GOT3 (cell line): ENCODE measurements at places on chromosomes 3 and 15.

DNA sequence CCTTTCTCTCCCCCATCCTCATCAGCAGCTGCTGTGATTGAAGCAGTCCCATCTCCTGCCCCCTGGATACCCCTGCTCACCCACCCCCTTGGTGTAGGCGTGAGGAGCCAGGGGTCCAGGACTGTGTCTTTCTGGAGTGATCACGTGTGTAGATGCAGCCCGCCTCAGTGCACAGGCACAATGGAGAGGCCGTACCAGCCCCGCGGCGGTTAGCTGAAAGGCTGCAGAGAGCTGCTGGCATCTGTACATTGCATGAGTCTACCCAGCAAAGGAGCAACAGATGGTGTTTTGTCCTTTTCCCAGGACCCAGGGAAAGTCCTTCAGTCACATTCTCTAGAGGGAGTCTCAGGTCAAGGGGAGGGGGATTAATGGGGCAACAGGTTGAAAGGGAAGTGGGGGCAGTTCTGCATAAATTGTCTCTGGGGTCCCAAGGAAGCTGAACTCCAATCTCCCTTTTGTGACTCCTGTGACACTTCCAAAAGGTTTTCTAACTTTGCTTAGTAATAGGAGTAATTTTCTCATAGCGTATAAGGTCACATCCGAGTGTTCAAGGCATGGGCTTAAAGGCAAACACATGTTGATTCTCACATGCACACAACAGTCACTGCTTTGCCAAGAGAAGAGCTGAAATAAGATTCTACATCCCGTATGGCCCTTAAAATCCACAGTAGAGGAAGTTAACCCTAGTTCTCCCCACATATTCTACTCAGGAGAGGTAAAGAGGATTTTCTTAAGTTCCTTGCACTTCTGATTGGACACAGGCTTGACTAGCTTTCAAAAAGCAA, 7.1 kb downstream of the CSPG5 start:
- DNase-seq, result no peak

GRCh38 chr3:128078322-128078721, 26.1 kb downstream of the SEC61A1 start:
- DNase-seq, result no peak

DNA sequence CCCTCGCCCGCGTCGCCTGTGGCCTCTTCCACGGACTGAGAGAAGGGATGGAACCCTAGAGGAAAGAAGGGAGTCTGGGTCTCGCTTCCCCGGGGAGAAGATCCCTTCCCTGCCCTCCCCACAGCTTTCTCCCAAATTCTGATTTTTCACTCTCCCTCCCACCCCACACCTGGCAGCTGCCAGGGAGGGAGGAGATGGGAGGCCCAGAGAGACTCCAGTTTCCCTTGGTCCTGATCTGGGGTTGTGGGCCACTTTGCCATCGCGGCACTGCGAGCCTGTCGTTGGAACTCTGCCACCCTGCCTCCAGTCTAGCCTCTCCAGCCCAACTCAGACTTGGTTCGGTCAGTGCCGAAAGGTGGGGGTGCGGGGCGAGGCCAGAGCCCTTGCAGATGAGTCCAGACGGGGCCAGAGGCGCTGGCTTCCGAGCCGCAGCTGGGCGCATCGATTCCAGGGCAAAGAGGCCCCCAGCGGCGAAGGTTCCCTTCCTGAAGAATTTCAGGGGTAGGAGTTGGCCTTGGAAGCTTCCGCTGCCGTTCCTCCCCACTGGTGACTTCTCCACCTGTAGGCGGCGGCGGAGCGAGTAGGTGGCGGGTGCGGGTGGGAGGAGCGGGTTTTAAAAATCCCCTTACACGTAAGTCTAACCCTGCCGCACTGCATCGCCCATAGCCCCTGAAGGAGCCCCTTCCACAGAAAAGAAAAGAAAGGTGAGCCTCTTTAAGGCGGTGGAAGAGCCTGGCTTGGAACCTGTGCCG, 5.2 kb downstream of the WNT5A start:
- no peak for DNase-seq

DNA sequence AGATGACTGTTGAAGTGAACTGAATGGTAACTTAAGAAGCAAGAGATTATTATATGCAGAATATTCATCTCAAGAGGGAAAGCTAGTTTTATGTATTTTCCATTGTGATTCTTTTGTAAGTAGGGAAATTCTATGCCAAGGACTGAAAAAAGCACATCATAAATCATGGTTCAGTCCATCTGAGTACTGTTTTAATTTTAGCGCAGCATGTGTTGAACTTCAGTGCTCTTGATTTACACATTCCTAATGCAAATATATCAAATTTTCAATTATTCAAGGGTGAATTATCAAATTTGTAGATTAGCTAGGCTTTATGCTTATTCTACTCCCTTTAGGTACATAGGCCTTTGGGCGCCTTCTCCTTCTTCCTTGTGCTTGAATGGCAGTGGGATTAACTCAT, 50.3 kb upstream of the TCF12 start:
- DNase-seq, result no peak

DNA sequence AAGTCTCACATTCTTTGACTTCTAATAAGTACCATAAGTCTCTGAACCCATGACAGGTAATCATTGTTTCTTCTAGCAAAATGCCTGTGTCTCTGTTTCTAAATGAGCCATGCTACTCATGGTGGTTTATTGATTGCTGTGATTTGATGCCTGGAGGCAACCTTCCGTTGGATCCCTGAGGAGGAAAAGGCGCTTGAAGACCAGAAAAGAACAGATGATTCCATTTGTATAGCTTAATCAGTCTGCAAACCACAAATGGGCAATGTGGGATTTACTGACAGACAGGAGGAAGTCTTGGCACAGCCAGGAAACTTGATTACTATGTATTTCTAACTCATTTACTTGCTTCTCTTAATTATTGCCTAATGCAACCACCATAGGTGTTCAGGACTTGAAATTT, 103.1 kb upstream of the MRPL3 start:
- no peak for DNase-seq

- no peak for DNase-seq
Observed at GRCh38 chr3:94130690-94131089, 67.8 kb downstream of the NSUN3 start.

GRCh38 chr15:75947092-75947491, 43.4 kb downstream of the FBXO22 start:
- DNase-seq, result no peak

DNA sequence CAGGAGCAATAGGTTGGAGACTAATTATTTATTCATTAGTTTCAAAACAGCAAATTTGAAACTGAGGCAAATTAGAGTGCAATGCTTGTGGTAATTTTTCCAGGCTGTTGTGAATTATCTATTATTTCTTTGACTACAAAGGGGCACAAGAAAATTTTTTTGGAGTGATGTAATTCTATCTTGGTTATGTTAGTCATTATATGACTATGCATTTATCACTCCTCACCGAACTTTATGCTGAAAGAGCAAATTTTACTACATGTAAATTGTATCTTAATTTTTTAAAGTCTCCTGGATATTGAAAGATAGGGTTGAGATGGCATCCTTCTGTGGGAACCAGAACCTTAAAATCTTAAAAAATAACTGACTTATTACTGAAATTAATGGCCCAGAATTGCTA, 320.0 kb upstream of the ROBO1 start:
- no peak for DNase-seq

DNA sequence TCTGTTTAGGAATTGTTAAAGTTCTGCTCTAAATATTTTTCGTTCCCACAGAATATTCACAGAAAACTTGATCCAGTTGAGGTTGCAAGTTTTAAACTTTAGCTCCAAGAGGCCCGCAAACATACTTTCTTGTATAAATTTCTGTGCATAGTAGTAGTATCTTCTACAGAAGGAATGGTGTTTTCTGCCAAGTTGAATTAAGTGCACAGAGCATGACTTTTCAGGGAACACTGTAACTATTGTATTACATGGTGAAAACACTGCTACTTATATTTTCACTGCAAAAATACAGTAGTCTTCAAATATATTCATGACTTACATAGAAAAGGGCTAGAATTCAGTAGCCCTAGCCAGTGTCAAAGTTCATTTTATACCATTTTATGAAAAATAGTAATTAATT, 67.0 kb downstream of the SUCNR1 start:
- DNase-seq, result no peak

GRCh38 chr3:153513236-153513635, 351.2 kb downstream of the RAP2B start:
- no peak for DNase-seq

DNA sequence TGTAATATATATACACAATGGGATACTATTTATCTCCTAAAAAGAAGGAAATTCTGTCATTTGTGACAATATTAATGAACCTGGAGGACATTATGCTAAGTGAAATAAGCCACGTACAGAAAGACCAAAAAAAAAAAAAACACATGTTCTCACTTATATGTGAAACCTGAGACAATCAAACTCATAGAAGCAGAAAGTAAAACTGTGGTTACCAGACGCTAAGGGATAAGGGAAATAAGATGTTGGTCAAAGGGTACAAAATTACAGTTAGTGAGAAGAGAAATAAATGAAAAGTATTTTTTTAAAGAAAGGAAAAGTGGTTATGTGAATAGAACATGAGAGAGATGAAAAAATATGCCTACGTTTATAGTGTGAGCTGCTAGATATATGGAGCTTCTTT, 101.1 kb downstream of the CPNE4 start:
- no peak for DNase-seq

GRCh38 chr3:53693451-53693850, 152.8 kb downstream of the CHDH start:
- no peak for DNase-seq

GRCh38 chr3:62832553-62832952, 42.7 kb downstream of the CADPS start:
- DNase-seq, result no peak

GRCh38 chr3:102133376-102133775, 284.1 kb downstream of the NFKBIZ start:
- no peak for DNase-seq

GRCh38 chr15:64443747-64444621, 16.4 kb upstream of the ZNF609 start:
- DNase-seq, result no peak

GRCh38 chr15:55816017-55816416, 73.1 kb upstream of the PRTG start:
- no peak for DNase-seq
